NCI-H1436 treated with DMSO at 0.1 percent for 48 hours (cell line): ENCODE measurements at places on chromosomes 1 and 21.

DNA sequence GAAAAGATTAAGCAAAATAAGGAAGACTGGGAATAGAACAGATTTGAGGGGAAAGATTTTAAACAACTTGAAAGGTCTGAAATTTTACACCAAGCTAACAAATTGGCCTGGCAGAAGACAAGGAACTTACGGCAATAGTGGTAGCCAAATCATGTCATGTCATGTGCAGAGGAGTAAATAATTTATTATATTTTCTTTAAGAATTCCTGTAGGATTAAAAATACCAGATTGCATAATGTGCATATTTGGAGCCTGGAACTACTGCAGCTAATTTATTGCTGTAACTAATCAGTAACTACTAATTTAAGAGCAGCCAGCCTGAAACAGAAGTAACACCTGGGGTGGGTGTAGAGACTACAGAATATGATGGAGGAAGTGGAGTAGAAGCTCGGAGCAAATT is 334.3 kb downstream of the TGFB2 start:
- DNase-seq, result no peak

- DNase-seq, result no peak
These were observed 85.9 kb downstream of the TCP10L start for GRCh38 chr21:32499249-32500055.

- DNase-seq, result no peak
These were observed 44.0 kb downstream of the LRRC71 start for GRCh38 chr1:156964441-156964840.

DNA sequence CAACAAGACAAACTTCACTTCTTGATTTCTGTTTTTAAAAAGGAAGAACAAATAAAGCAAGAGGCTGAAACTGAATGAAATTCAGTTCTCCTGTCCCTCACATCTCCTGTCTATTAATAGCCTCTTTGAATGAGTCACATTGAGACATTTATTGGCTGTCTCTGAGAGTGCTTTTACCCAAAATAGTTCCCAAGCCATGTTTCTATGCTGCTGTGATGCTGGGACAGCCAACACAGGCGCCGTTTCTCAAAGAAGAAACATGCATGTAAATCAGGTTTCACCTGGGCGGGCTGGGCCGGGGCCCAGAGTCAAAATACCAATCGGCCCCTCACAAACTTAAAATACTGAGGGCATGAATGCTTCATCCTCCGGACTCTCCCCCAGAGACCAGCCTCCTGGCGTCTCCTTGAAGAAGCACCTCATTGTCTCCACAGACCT is 105.2 kb downstream of the EDEM3 start:
- no peak for DNase-seq

GRCh38 chr1:101993710-101994109 is 3.0 kb downstream of the OLFM3 start:
- no peak for DNase-seq

DNA sequence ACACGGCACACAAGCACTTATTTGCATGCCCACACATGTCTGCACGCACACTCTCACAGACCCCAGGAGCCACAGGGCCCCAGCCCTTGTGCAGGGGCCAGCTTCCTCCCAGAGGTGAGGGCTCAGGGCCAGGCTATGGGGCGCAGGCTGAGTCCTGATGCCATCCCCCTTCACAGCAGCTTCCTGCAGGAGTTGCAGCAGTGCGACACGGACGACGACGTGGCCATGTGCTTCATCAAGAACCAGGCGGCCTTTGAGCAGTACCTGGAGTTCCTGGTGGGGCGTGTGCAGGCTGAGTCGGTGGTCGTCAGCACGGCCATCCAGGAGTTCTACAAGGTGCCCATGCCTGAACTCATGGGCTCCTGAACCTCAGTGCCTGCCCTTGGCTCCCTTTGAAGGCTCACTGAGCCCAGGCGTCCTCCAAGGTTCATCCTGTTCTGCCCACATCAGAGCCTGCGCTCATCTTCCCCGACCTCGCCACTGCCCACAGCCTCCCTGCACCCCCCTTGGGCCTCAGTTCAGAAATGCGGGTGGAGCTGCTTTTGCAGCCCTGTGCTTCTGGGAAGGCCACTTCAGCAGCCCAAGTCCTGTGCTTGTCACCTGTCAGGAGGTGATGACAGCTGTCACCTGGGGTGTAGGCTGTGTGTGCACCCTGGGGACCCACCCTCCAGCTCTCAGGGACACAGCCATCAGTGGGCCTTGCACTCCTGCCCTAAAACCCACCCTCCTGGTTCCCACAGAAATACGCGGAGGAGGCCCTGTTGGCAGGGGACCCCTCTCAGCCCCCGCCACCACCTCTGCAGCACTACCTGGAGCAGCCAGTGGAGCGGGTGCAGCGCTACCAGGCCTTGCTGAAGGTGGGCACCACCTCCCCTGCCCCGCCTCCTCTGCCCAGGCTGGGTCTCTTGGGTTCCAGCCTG is 66.6 kb downstream of the TRIM11 start:
- no peak for DNase-seq

DNA sequence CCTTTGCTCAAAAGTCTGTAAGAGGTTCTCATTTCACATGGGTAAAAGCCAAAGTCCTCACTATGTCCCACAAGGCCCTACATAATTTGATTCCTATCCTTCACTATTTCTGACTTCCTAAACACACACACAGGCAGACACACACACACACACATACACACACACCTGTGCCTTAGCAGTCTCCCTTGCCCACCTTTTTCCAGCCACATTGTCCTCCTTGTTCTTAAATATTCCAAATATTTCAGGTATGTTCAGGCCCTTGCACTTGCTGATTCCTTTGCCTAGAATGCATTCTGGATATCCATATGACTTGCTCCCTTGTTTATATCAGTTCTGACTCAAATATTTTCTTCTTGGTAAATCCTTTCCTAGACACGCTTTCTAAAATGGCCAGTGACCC is 54.6 kb downstream of the NTNG1 start:
- DNase-seq, result no peak

GRCh38 chr1:229895605-229896004 is 171.4 kb upstream of the GALNT2 start:
- no peak for DNase-seq

DNA sequence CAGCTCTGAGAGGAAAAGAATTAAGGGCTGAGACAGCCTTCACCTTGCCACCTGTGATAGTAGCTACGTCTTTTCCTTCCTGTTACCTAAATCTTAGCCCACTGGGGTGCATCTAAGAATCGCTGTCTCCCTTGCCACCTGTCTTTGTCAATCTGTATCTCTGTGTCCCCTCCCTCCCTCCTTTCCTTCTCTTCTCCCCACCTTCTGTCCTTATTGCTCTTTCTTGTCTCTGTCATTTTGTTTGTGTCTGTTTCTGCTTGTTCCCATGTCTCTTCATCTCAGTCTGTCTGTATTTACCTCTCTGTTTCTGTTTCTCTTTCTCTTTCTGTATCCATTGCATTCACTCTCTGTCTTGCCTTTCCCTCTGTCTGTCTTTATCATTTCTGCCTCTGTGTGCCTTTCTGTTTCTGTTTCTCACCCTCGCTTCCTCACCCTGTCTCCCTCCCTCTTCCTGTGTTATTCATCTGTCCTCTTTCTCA is 30.2 kb downstream of the SLC22A15 start:
- no peak for DNase-seq

- no peak for DNase-seq
These were observed 599.7 kb downstream of the KIF26B start for GRCh38 chr1:245754463-245754961.

DNA sequence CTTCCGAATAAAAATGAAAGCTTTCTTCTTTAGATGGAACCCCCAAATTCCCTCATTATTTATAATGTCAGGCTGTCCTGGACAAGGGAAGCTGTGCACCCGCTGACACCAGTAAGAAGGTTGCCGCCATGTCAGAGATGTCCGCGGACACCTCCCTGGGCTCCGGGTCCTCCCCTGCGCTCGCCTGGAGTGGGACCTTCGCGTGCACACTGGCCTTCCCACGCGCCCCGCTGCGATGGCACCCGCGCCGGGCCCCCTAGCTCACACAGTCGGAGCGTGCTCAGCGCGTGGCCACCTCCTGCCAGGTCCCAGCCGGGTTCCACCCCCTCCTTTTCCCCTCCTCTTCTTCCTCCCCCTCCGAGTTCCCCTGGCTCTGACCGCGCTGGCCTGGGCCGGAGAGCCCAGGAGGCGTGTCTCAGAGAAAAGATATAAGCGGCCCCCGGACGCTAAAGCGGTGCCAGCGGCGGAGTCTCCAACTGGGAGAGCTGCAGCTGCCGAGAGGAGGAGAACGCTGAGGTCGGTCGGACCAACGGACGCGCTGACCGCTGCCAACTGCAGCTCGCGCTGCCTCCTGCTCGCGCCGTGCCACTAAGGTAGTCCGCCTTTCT is at the start of gene G0S2:
Gene G0S2 (plus strand): TSS at position 456 of the 608 bp plus-strand sequence. CDS start 273 bp downstream, outside the sequence.
- DNase-seq, result no peak

DNA sequence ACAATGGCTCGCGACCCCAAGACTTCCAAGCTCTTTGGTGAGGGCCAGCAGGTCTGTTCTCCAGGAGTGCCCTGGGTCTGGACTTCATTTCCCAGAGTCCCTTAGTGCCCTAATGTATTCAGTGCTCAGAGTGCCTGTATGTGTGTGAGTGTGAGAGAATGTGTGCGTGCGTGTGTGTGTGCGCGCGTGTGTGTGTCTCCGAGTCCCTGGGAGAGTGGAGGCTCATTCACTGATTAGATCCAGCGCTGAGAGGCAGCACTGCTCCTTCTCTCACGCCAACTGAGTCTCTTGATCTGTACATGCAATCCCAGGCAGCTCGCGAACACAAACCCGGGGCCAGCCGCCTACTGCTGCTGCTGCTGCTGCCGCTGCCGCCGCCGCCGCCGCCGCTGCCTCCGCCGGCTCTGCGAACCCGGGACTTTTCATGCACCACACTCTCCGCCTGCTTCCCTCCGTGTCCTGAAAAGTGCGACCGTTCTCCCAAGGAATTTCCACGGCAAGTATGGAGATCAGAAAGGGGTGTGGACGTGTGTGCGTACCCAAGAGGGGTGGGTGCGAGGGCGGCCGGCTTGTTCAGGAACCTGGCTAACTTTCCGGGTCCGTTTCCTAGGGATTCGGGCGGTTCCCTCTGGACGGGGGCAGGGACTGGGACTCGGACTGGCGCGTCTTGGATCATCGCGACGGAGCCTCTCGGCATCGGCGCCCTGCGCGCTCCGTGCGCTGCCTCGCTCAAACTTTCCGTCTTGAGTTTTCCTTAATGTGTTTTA is at the start of gene RNF220:
Gene RNF220 (plus strand): TSS at position 225 of the 767 bp plus-strand sequence.
- no peak for DNase-seq

DNA sequence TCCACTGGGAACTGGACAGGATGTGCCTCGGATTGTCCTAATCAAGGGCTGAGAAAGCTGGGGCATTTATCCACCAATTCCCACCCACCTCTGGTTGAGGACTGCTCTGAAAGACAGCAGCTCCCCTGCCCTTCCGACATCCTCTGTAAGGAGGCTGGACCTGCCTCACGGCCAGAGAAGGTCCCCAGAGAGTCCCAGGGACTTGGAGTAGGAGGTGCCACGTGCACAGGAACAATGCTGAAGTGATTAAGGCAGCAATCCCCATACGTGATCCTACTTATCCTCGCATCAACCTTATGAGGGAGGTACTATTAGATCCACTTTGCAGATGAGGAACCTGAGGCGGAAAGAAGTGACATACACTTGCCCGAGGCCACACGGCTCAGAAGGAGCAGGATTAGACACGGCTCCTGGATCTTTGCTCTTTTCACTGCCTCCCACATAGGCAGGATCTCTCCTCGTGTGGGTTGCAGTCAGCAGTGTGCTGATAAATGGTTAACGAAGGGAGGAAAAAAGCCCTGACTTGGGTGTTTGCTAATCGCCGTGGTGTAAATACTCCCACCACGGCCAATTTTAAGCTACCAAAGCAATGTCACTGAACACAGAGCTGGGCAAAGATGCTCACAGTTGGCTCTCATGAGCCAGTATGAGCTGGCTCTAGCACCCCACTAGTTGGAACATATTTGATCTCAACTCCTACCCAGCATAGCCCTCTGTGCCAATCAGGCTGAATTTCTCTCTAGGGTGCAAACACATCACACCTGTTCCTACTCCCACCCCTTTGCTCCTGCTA is 18.6 kb upstream of the LDLRAP1 start:
- DNase-seq, result no peak
